Occipital lobe (tissue), 3 donors: ENCODE measurements at places on chromosomes 5 and 9. TPM values are rescaled to one million over a fixed set of nuclear protein-coding genes. Genes with fewer than 3 reads are reported as not detected.

DNA sequence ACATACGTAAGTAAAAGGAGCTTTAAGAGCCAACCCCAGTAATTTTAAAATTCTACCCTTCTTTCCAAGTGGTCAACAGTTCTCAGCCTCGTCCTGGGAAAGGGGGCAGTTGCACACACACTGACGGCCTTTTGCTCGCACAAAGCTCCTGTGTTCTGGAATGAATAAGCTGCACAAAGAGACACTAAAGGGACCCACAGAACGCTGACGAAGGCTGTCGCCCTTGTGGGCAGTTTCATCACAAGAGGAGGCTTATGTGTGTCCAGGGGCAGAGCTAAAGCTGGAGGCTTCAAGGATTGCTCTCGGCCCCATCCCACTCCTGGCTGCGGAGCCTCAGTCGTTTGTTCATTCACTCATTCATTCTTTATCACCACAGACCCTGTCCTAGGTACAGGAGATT, 67.0 kb upstream of the NEK6 start:
- peak; percentile 53 for DNase-seq

DNA sequence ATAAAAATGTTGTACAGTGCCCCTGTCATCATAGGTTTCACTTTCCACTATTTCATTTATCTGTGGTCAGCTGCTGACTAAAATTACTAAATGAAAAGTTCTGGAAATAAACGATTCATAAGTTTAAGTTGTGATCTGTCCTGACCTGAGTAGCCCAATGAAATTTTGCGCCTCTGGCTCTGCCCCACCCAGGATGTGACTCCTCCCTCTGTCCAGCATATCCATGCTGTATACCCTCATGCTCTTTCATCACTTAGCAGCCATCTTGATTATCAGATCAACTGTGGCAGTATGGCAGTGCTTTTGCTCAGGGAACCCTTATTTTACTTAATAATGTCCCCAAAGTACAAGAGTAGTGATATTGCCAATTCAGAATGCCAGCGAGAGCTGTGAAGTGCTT, 97.3 kb downstream of the STARD4 start:
- DNase-seq = no peak

DNA sequence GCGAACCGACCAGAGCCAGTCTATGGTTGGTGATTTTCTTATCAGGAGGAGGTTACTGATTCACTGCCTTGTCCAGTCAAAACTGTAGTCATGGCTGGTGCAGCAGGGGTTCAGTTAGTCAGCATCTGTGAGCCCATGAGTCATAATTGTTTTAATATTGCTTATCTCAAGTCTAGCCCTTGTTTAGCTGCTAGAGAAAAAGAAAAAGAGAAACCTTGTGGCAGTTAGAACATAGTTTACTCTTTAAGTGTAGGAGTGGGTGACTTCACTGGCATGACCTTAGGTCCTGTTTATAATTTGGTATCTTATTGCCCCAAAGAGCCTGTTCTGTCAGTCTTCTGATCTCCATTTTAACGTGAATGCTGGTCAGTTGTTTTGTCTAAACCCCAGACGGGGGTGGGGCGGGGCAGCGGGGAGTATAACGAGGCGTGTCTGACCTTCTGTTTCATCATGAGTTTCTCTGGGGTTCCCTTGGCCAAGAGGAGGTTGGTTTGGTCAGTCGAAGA, 76.9 kb upstream of the NFIL3 start:
- DNase-seq = no peak

- DNase-seq = no peak
These were observed 183.9 kb downstream of the LRRC70 start for GRCh38 chr5:62762503-62762902.

GRCh38 chr9:93896496-93897033, 58.6 kb downstream of the BARX1 start:
- no peak for DNase-seq

DNA sequence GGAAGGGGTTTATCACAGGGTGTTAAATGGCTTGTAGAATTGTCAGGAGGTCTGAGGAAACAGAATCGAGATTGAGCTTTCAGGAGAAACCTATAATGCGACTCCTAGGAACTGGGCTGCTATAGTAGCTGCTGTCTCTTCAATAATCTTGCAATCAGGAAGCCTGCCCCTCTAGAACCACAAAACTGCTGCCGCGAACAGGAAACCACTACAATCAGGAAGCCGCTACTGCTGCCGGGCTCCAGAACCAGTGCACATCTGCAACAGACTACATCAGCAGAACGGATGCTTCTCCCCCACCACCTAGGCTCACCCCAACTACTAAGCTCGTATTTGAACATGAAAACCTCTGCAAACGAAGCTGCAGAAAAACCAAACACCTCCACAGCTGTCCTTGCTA, 31.6 kb downstream of the TNFSF8 start:
- no peak for DNase-seq

DNA sequence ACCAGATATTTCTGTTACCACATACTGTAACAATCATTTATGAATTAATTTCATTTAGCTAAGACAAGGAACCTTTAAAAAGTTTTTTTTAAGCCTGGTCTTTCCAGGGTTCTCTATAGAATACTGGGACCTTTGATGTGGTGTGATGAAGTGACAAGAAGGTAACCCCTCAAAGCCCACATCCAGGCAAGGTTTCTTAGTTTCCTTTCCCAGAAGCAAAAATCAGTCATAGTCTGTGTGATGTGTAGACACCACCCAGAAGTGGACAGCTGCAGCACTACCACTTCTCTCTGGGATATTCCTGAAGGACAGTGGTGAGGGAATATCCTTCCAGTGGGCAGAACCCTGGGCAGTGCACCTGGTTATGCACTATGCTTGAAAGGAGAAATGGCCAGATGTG, 115.6 kb downstream of the TTC39B start:
- no peak for DNase-seq

GRCh38 chr5:149489605-149490037, 61.6 kb downstream of the CSNK1A1 start:
- DNase-seq = no peak

GRCh38 chr5:171308453-171309275, at the start of gene TLX3:
TLX3 (plus strand) TSS chr5:171309248; CDS start chr5:171309366, 118 bp downstream.
- DNase-seq = no peak

- no peak for DNase-seq
These were observed 53.1 kb upstream of the TYRP1 start for GRCh38 chr9:12640016-12640587.

DNA sequence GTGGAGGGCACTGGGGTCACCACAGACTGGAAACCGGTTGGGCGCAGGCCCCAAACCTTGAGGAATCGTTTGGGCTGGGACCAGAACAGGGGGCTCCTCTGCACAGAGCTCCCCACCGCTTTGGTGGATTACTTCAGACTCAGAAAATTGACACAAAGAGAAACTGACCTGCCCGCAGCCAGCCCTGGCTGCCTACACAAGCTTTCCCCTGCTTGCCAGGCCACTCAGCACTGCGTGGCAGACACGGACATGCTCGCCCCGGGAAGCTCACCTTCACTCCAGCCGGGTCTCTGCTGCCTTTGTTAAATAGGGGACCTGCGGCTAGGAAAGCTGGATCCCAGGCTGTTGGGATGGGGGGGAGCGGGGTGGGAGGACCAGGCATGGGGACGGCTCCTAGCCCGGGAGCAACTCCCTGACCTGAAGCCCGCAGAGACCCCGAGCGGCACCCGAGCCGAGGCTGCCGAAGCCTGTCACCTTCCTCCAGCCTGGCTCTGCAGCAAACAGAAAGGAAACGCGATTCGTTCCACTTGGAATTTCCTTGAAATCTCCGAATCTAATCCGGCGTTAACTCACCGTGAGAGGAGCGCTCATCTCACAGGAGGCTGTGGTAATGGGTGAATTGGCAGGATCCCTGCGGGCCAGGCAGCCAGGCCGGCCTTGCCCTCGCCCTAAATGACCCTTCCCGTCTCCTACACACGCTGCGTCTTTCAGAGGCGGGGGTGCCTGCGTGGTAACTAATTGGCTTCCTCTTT, 8.8 kb downstream of the PAX5 start:
- no peak for DNase-seq

DNA sequence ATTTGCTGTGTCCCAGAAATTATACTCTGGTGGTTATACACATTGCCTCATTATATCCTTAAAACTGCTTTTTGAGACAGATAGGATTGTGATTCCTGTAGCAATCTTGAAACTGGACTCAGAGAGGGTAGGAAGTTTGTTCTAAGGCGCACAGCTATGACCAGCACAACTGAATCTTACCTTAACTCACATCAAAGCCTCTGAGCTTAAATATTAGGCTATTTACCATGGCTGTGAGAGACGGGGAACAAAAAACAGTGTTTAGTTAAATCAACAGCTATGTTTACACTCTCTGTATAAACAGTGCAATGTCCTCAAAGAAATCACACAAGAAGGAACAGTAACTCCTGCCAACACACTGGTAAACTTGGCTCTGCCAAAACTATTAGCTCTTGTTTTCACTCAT, 50.9 kb upstream of the TUT7 start:
- DNase-seq = no peak

DNA sequence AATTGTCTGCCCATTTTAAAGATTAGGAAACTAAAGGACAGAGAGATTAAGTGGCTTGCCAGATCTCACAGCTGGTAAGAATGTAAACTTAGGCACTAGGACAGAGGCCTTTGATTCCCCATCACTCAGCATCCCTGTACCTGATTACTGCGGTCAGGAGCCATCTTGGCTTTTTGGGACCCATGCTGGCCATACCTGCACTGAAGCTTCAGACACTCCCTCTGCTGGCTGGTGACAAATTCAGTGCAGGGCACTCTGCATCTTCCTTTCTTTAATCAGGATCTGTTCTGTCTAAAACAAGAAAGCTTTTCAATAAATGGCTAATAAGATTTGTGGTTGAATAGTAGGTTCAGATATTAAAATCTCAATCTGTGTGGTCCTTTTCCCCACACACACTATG, 215.5 kb upstream of the RORB start:
- DNase-seq = no peak

DNA sequence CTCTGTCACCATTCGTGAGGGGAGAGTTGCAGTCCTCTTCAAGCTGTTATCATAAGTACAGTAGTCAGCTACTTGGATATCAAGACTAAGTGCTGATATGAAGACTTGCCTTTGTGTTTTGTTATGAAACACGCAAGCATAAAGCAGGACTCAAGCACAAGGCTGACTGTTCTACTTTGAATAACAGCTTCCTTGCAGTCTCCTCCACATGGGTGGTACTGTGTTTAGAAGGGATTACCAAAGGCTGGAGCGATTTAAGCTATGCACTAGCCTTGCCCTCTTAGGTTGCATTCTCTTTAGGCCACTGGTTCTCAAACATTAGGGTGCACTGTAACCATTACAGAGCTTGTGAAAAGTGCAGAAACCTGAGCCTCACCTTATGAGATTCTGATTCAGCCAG, 41.4 kb downstream of the SLC25A51 start:
- no peak for DNase-seq

- DNase-seq = no peak
These were observed 11.9 kb downstream of the TRMO start for GRCh38 chr9:97910357-97910756.

DNA sequence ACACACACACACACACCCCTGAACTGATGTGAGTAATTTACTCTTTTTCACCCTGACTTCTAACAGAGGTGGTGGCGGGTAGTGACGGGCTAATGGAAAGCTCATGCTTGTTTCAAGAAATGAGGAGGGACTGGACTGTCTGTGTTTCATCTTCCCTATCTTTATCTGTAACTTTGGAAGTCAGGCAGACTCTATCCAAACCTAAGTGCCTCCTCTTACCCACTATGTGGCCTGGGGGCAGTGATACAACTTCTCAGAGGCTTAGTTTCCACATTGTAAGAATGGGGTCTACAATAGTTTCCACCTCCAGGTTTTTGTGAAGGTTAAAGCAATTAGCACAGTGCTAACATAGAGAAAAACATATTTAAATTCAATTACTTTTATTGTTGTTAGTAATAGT, 5.9 kb upstream of the TRPM3 start:
- DNase-seq = no peak

DNA sequence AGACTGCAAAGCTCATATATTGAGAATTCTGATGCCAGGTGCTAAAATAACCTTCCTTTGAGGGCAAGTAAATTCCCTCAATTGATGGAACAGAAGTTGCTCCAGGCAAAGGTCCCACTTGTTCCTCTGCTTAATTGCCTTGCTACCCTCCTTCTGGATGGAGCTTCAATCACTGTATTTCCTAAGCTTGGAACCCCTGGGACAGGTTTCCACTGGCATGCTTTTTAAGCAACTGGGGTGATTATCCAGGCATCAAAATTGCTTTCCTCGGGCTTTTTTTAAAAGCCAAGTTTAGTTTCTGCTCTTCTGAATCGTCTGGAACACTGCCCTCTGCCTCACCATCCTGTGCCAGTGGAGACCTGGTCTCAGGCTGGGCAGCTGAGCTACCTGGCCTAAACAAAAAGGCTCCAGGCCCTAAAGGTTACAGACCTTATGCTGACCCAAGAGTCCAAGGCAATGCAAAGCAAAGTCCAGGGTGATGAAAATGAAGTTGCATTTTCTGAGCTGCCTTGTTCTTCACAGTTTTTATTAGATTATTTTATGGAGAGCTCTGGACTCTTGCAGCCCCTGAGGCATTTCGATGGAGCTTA, 167.9 kb upstream of the CD180 start:
- DNase-seq = no peak

DNA sequence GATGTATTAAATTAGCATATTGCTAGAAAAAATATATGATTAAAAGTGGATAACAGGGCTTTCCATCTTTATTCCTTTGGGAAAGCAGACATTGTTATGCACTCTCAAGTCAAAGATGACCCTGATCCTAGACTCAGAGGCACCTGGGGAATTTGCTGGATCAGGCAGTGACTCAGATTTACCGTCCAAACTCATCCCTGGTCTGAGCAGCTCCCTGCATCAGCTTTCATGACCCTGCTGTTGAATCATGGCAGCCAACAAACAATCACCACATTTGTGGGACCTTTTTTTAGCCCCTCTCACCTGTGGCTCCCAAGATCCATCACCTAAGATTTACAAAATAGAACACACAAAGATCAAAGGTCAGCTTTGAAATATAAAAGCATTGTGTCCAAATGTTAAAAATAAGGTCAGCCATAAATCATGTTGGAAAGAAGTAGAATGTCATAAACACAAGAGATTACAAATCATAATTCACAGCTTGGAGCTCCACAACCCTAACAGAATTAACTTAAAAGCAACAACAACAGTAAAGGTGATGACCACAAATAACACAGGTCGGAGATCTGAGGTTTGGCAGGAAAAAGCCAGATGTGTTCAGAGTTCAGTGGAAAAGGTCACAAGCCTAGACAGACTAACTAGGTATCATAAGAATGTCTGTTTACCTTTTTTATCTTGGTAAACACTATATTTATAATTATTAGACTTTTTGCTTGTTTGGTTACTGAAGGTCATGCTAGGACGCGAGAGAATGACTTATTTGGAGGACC, 55.5 kb downstream of the ZFAND5 start:
- DNase-seq = no peak

- DNase-seq = no peak
These were observed 69.8 kb downstream of the YIPF5 start for GRCh38 chr5:144100702-144101101.

- DNase-seq = no peak
These were observed 386.9 kb downstream of the CETN3 start for GRCh38 chr5:90022711-90023053.

The LCN9 gene
- not detected for total RNA-seq

The PDE6A gene
- total RNA-seq = not detected

The IL9 gene
- total RNA-seq = not detected

The PRLR gene
- 3.3 TPM for total RNA-seq

The FAM221B gene
- total RNA-seq = not detected

The VDAC1 gene
- total RNA-seq = 209 TPM

The DDX4 gene
- total RNA-seq = not detected

The WNT8A gene
- not detected for total RNA-seq

The IPO11 gene
- 35.9 TPM for total RNA-seq

The SLC6A18 gene
- not detected for total RNA-seq

The IL3 gene
- not detected for total RNA-seq

The ADRA1B gene
- 1.1 TPM for total RNA-seq

The MRPL22 gene
- 42.1 TPM for total RNA-seq

The EQTN gene
- 1.6 TPM for total RNA-seq
